Adrenal gland (tissue), 19 donors: ENCODE measurements at places on chromosomes 6 and 20.

GRCh38 chr20:54514028-54514607 lies 38.7 kb downstream of the DOK5 start:
- H3K36me3 ChIP-seq: no peaks in the 10 kb centered on the region
- DNase-seq: no peak
- no peak overlapping the region for H3K27ac ChIP-seq
- no peak overlapping the region for H3K4me3 ChIP-seq
- no peaks in the 10 kb centered on the region for H3K4me1 ChIP-seq
- no peaks in the 10 kb centered on the region for H3K27me3 ChIP-seq

DNA sequence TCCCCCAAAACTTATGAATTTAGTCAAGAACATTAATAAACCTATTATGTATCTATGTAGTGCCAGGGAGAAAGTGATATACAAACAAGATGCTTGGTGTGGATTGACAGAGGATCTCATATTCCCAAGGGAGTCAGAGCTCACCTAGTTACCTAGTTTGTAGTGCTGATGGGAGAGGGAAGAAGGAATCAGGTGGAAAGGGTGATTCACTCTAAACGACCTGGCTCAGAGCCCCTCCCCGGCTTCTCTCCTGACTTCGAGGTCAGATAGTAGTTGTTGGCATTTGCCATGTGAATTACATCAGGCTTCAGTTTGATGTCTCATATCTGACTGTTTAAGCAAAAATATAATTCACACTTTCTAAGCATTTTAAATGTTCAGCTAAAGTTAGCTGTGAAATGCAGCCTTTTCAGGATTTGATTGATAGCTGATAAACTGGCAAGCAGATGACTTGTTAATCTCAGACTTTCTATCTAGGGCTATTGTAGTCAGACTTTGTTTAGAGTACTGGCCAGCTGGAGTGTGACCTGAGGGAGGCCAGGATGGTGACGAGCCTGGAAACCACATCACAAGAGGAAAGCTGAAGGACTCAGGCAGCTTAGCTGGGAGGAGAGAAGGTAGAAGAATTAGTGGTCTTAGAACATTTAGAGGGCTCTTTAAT lies 123.7 kb downstream of the AKAP7 start:
- peak overlapping the region; percentile 35 for H3K27ac ChIP-seq
- H3K4me1 ChIP-seq: peaks cover 18% of the 10 kb centered on the region
- no peaks in the 10 kb centered on the region for H3K27me3 ChIP-seq
- peak; percentile 70 for DNase-seq
- no peaks in the 10 kb centered on the region for H3K36me3 ChIP-seq

DNA sequence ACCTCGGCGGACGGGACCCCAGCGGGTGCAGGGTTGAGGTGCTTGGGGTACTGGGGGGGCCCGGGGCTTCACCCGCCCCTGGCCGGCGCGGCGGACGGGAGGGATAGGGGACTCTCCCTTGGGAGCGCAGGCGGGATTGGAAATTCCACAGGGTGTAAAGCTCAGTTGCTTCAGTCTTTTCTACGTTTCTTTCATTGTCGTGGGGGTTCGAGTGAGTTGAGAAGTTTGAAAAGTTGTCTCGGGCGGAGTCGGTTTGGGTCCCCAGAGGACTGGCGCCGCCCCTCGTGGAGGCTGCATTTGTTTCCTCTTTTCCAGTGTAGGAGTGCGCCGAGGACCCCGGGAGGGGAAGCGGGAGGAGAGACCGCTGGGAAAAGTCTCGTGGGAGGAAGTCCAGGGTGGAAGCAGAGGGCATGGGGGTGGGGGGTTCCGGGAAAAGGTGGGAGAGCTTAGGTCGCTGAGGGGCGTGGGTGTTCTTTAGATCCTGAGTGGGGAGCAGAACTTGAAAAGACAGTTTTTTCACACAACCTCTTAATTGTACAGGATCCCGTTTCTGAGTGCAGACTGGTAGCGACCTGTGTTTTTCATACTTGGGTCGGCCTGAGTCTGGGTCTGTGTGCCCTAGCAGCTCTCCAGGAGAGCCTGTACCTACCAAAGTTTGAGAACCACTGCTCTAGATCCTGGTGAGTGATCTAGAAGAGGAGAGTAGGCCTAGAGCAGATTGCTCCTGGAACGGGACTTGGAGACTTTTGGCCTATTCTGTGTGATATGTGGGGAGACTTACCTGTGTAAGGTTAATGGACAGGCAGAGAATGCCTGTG lies 495 bp downstream of the FAM83B start:
- no peak overlapping the region for H3K4me3 ChIP-seq
- no peaks in the 10 kb centered on the region for H3K36me3 ChIP-seq
- H3K4me1 ChIP-seq: no peaks in the 10 kb centered on the region
- peaks cover 12% of the 10 kb centered on the region for H3K27me3 ChIP-seq
- no peak overlapping the region for H3K27ac ChIP-seq

- H3K27me3 ChIP-seq: no peaks in the 10 kb centered on the region
- peaks cover 6% of the 10 kb centered on the region for H3K4me1 ChIP-seq
- peak; percentile 82 for DNase-seq
- H3K4me3 ChIP-seq: no peak overlapping the region
- no peaks in the 10 kb centered on the region for H3K36me3 ChIP-seq
These were observed 102.1 kb upstream of the MYL9 start for GRCh38 chr20:36439040-36439730.

DNA sequence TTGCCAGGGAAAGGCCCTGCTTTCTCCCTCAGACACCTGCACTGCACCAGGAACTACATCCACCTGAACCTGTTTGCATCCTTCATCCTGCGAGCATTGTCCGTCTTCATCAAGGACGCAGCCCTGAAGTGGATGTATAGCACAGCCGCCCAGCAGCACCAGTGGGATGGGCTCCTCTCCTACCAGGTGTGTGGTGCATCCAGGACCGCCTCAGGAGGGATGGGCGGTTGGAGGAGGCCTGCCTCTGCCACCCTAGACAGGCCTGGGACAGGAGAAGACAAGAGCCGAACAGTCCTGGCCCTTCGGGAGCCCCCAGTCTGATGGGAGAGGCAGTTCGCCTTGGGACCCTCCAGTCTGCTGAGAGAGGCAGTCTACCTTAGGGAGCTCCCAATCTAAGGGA lies 24.2 kb downstream of the GLP1R start:
- H3K27me3 ChIP-seq: no peaks in the 10 kb centered on the region
- no peak overlapping the region for H3K4me3 ChIP-seq
- H3K4me1 ChIP-seq: no peaks in the 10 kb centered on the region
- H3K27ac ChIP-seq: no peak overlapping the region
- DNase-seq: no peak

- DNase-seq: no peak
- peaks cover 4% of the 10 kb centered on the region for H3K4me1 ChIP-seq
- H3K27ac ChIP-seq: no peak overlapping the region
- H3K4me3 ChIP-seq: no peak overlapping the region
- H3K27me3 ChIP-seq: no peaks in the 10 kb centered on the region
- no peaks in the 10 kb centered on the region for H3K36me3 ChIP-seq
These were observed 68.7 kb downstream of the LY86 start for GRCh38 chr6:6657085-6657819.

DNA sequence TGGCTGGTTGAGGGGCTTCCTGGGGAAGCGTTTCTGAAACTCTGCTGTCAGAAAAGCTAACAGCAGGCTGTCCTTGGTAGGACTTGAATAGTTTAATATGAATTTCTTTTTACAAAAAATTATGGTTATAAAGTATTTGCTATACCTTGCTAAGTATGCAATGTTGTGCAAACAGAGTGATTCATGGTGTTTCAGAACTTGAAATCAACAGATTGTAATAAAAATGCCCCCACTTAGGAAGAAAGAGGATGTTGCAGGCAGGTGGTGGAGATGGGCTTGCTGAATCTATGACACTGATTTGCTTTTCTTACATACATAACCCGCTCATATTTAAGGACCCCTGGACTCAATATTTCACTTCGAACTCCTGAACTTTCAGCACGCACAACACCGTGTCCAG lies 211.6 kb downstream of the THBS2 start:
- no peaks in the 10 kb centered on the region for H3K36me3 ChIP-seq
- no peak overlapping the region for H3K4me3 ChIP-seq
- no peak overlapping the region for H3K27ac ChIP-seq
- H3K4me1 ChIP-seq: peaks cover 7% of the 10 kb centered on the region

DNA sequence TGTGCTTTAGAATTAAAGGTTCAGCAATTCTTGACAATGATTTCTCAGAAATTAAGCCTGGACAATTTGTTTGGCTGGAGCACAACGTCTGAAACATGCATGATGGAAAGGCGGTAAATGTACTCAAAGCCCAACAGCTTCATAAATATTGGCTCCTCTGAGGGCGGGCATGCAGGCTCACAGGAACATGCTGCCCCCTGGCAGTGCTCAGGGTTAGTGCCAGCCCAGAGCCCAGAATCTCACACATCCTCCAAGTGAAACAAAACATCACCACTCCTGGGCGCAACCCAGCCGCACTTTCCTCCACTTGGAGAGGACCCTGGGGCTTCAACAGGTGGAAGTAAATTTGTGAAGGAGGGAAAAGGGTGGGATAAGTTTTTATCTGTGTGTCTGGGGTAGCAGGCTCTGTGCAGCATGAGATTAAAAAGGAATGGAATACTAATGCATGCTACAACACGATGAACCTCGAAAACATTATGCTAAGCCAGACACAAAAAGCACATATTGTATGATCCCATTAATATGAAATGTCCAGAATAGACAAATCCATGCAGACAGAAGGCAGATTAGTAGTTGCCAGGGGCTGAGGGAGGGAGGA lies 54.1 kb upstream of the PTPRT start:
- no peak for DNase-seq

DNA sequence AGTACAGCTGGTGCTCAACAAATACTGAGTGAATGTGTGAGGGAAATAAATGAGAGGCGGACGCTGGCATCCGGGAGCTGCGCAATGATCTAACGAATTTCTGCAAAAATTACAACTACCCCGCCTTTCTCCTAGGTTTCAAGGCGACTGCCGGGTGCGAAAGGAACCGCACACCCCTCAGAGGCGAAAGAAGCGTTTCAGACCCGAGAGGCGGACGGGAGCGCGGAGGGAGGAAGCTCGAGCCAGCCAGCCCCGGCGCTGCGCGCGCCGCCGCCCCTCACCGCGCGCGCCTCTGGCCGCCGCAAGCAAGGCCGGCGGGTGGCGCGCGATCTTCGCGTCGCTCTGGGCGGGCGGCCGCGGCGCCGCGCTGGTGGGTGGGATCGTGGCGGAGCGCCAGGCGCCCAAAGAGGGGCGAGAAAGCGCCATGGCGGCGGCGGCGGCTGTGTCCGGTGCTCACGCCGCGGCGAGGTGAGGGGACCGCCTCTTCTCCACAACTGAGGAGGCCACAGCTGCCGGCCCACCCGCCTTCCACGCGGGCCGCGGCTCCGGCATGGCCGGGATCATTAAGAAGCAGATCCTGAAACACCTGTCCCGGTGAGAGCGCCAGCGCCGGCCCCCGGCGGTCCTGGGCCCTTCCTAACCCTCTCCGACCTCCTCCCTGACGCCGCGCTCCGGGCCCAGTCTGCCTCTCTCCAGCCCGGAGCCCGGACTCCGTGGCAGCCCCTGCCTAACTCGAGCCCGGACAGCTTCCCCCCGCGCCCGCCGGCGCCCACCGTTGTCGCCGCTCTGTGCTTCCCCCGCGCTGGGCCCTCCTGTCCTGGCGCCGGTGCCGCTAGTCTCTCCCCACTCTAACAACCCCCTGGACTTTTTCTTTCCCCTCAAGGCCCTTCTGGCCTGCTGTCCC lies at the start of gene BLTP3A:
Gene BLTP3A (plus strand): TSS at position 383 of the 904 bp plus-strand sequence. CDS start 168 bp downstream, at position 551.
- DNase-seq: peak; percentile 61
- H3K4me3 ChIP-seq: peak within 1 kb of the TSS; percentile 88
- peak within 1 kb of the TSS; percentile 75 for H3K27ac ChIP-seq
- no peaks in the 10 kb centered on the region for H3K27me3 ChIP-seq
- H3K4me1 ChIP-seq: peaks cover 28% of the 10 kb centered on the region

GRCh38 chr20:39025883-39026282 lies 63.7 kb downstream of the DHX35 start:
- H3K4me1 ChIP-seq: no peaks in the 10 kb centered on the region
- H3K4me3 ChIP-seq: no peak overlapping the region
- no peak overlapping the region for H3K27ac ChIP-seq
- no peaks in the 10 kb centered on the region for H3K36me3 ChIP-seq
- no peak for DNase-seq

DNA sequence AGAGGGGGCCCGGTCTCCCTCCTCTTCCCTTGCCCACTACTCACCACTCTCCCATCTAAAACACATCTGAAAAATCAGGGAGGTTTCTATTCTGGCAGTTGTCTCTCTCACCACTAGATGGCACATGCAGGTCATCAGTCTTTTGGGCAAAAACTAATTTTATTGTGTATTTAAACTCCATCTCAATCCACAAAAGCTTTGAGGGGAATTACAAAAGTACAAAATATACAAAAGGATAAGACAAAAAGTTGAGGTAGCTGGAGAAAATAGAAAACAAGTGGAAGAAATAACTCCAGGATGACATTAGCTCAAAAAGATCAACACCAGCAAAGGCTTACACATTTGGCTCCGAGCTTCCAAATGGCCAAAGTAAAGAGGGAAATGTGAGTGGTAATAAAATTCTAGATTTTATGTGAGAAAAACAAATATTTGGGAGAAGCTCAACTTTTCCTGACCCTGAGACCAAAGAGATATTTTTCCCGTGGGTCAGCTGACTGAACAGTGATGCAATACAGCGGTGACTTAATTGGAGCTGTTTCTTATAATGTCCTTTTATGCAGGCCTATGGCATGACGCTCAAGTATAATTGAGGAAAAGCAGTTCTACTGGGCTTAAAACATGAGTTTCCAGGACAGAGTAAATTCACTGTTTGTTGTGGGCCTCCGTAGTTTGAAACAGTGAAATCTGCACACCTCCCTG lies 79.8 kb upstream of the CHD6 start:
- H3K36me3 ChIP-seq: no peaks in the 10 kb centered on the region
- no peak overlapping the region for H3K27ac ChIP-seq
- peaks cover 8% of the 10 kb centered on the region for H3K4me1 ChIP-seq
- H3K4me3 ChIP-seq: no peak overlapping the region
- no peaks in the 10 kb centered on the region for H3K27me3 ChIP-seq

DNA sequence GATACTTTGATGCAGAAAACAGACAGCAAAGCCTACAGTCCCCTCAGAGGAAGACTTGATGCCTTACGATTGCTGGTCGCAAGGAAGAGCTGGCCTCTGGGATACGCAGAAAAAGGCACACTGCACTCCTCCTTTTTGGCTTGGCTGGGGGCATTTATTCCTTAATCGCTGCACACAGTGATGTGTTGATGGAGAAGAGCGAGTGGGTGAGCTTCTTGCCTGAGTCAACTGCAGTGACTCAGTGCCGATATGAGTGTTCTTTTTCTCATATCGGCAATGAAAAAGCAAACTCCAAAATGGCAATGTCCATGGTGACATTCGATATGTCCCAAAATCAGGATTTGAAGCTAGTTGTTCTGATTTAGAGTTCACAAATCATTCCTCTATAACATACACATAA lies 794.8 kb downstream of the HACE1 start:
- no peaks in the 10 kb centered on the region for H3K4me1 ChIP-seq
- H3K4me3 ChIP-seq: no peak overlapping the region
- H3K36me3 ChIP-seq: no peaks in the 10 kb centered on the region
- no peak overlapping the region for H3K27ac ChIP-seq

- H3K27me3 ChIP-seq: no peaks in the 10 kb centered on the region
- H3K36me3 ChIP-seq: no peaks in the 10 kb centered on the region
- DNase-seq: no peak
- no peak overlapping the region for H3K4me3 ChIP-seq
These were observed 177.9 kb downstream of the FRK start for GRCh38 chr6:115882771-115883170.

- no peaks in the 10 kb centered on the region for H3K4me1 ChIP-seq
- no peaks in the 10 kb centered on the region for H3K36me3 ChIP-seq
- no peak overlapping the region for H3K4me3 ChIP-seq
- DNase-seq: no peak
- H3K27me3 ChIP-seq: no peaks in the 10 kb centered on the region
- H3K27ac ChIP-seq: no peak overlapping the region
These were observed 116.6 kb downstream of the PTPRK start for GRCh38 chr6:128403618-128404444.
